ENCODE measurements at places on chromosomes 13 and 19.

GRCh38 chr13:113192902-113193301, 15.6 kb downstream of the PCID2 start:
- no peak for DNase-seq

DNA sequence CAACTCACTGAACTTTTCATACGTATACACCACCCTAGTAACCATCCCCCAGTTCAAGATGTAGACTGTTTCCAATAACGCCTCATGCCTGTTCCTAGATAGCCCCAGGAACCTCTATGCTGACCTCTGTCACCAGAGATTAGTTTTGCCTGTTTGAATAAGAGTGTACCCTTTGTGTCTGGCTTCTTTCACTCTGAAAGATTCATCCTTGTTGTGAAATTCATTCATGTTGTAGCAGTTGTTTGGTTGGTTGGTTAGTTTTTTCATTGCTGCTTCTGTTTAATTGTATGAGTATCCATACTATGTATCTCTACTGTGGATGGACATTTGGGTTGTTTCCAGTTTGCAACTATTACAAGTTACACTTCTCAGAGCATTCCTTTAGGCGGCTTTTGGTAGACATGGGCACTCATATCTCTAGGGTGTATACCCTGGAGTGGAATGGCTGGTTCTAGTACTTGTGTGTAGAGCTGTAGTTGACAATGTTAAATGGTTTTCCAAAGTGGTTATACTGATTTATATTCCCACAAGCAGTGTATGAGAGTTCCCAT, 1.6 kb downstream of the RNASEH2B start:
- DNase-seq: peak; percentile 74

DNA sequence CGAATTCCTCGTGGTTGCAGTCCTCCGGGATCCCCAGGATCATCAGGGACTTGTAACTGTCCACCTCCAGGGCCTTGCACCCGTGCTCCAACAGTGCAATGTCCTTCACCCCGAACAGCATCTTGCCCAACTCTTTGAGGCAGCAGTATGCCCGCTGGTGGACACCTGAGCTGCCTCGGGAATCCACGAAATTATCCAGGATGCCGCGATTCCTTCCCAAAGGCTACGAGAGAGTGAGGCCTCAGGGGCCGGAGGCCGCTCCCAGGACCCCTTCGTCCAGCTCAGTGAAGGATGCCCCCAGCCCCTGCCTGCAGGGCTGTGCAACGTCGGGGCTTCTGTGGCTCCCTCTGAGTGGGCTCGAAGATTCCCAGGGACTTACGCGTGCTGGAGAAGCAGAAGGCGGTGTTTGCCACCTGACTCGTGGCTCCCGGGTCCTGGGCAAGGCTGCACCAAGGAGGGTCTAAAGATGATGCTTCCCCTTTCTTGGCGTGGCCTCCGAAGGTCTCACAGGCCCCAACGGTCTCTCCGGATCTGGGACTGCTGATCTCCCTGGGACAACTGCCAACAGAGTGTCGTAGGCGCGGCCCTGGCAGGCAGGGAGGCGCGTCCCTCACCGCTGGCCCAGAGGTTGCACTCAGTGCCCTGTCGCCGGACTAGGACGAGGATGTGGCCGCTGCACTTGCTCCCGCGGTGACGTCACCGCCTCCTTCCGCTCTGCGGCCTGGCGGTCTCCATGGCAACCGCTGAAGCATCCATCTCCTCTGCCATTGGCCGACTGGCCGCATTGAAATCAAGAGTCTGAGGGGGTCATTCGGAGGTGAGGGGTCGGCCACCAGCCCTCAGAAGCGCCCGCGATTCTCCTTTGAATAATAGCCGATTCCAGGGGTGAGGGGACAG, at the start of gene PNMA8C:
Gene PNMA8C, minus strand, starts transcription at position 698 of the 897 bp plus-strand sequence. Its CDS starts 577 bp downstream, at position 121.
- DNase-seq: no peak

GRCh38 chr13:31611214-31611613, 128.1 kb upstream of the RXFP2 start:
- DNase-seq: no peak

DNA sequence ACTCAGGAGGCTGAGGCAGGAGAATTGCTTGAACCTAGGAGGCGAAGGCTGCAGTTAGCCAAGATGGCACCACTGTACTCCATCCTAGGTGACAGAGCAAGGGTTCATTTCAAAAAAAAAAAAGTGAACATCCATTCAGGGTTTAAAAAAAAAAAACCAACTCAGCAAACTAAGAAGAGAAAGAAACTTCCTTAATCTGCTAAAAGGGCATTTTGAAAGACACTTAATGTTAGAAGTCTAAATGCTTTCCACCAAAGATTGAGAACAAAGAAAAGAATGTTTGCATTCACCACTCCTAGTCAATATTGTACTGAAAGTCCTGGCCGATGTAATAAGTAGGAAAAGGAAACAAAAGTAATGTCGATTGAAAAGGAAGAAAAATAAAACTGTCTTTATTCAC, 7.1 kb upstream of the PSMC4 start:
- DNase-seq: no peak

GRCh38 chr19:11418549-11419506, at the start of gene RGL3:
TSS of gene RGL3 (minus strand) at chr19:11419314. CDS start at chr19:11419278, 36 bp downstream.
- DNase-seq: no peak

- DNase-seq: no peak
Measured at GRCh38 chr19:50173127-50173526, 10.0 kb upstream of the IZUMO2 start.

DNA sequence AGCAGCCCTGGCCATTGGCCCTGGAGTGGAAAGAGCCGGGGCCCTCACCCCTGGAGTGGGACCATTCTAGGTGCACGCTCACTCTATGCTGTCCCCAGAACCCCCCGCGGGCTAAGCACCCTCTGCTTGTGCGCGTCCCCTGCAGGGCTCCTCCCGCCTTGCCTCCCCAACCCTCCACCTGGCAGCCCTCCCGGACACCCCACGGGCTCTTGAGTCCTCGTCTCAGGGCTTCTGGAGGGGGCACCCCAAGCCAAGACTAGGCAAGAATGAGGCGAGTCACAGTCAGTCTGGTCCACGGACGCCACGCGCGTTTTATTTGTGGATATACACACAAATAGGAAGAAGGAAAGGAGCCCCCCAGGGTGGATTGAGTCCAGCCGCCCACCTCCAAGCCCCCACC, 7.0 kb upstream of the TMEM161A start:
- DNase-seq: no peak

- no peak for DNase-seq
Measured at GRCh38 chr13:77389625-77390000, 62.7 kb upstream of the MYCBP2 start.

GRCh38 chr19:35657904-35658700, 8.2 kb upstream of the UPK1A start:
- DNase-seq: peak; percentile 40

GRCh38 chr13:42272804-42273175, 838 bp downstream of the AKAP11 start:
- DNase-seq: no peak

DNA sequence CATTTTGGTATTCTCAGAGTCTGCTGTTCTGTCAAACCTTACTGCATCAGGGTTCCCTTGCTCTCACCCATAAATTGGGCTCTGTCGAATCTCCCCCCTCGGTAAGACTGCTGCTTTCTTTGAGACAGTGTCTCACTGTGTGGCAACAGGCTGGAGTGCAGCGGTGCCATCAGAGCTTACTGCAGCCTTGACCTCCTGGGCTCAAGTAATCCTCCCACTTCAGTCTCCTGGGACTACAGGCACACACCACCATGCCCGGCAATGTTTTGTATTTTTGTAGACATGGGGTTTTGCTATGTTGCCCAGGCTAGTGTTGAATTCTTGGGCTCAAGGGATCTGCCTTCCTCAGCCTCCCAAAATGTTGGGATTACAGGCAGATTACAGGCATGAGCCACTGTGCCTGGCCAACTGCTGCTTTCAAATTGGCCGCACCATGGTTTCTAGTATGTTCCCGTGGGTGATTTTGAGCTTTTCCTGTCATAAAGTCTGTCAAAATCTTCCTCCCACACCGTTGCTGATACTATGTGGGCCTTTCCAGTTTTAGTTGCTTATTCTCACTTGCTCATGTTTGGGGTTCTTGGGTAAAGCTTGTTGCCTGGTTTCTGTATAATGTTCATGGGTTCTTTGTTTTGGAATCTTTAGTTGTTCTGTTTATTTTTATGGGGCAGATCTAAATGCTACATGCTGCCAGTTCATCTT, 10.6 kb downstream of the RFC3 start:
- peak; percentile 49 for DNase-seq

- no peak for DNase-seq
Measured at GRCh38 chr13:90205081-90205480, 1142.4 kb upstream of the MIR17HG start.

GRCh38 chr19:3413796-3414327, 47.5 kb downstream of the NFIC start:
- DNase-seq: no peak

DNA sequence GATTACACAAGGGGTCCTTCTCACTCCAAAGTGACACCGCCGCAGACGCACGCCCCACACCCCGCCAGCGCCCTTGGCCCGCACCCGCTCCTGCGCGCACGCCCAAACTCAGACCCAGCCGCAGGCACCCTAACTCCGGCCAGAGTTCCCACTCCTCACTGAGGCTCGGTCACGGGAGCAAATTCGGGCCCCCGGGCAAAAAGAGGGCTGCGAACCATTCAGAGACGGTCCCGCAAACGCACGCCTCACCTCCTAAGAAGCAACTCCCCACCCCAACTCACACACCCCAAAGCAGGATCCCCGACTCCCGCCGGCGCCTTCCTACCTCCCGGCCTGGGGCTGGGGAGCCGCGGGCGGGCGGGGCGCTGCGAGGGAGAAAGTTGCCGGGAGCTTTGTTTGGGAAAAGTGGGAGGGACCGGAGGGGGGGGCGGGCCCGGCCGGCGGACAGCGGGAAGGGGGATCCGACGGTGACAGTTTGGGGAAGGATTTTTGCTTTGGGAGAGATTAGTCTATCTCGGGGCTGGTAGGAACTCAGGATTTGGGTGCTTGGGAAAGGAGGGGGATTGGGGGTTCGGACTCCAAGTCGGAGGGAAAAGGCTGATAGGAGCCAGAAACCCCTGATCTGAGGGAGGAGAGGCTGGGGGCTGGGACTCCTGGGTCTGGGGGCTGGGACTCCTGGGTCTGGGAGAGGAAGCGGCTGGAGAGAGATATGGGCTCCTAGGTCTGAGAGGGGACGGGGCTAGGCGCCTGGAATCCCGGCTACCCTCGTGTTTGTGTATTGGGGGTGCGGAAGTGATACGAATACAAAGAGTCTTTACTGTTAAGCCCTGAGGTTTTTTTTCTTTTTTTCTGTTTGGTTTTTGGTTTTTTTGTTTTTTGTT, at the start of gene TEAD2:
Gene TEAD2, minus strand, starts transcription at position 369 of the 881 bp plus-strand sequence. CDS start 2,341 bp downstream, outside the sequence.
- peak; percentile 73 for DNase-seq

DNA sequence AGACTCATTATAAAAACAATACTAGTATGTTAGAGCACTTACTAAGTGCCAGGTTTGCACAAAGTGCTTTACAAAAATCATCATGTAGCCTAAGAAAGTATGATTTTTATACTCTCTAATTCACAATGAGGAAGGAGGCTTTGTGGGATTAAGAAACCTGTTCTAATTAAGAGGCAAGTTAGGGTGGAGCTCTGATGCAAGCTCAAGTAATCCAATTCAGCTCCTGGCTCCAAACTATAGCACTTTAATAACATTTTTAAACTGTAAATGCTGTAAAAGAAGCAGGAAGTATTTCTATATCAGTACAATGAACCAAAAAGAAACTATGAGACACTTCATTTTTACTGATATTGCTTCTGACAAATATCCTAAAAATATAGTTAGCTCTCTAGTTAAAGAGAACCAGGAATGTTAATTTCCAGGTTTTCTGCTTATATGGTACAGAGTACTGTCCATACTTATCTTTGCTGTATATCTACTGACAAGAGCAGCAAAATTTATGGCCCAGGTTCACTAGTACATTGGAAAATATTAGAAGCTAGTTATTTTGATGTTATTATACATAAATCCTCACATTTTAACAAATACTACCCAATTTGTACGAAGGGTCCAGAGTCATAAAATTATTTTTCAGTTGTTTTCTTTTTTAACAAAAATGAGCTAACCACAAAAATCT, 482.0 kb downstream of the DIAPH3 start:
- DNase-seq: no peak
